ENCODE measurements at places on chromosomes 4 and X. TPM values are rescaled to one million over a fixed set of nuclear protein-coding genes. Genes with fewer than 3 reads are reported as not detected.

GRCh38 chrX:38646129-38646528, 84.8 kb downstream of the TSPAN7 start:
- no peaks in the 10 kb centered on the region for H3K27me3 ChIP-seq
- no peak overlapping the region for H3K4me3 ChIP-seq
- H3K36me3 ChIP-seq = no peaks in the 10 kb centered on the region
- DNase-seq = no peak
- H3K27ac ChIP-seq = no peak overlapping the region
- H3K4me1 ChIP-seq = peaks cover 3% of the 10 kb centered on the region

DNA sequence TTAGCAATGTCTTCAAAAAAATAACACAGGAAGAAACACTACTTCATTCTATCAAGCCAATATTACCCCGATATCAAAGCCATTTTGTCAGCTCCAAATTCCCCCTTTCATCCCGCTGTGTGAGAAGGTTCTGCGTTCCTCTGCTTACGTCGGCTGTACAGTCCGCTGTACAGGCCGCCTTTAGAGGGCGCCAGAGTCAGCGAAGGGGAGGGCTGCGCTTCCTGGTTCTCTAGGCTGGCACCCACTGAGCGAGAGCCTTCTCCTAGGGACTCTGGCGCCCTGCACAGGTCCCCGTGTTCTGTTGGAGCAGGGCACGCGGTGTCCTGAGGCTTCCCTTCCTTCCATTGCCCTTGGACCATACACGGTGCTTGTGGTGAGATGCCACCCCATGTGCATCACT, 25.3 kb upstream of the CT45A1 start:
- no peak overlapping the region for H3K27ac ChIP-seq
- H3K27me3 ChIP-seq = peaks cover 3% of the 10 kb centered on the region
- DNase-seq = no peak

GRCh38 chr4:16582036-16582435, 316.4 kb downstream of the LDB2 start:
- no peaks in the 10 kb centered on the region for H3K27me3 ChIP-seq
- H3K4me3 ChIP-seq = no peak overlapping the region
- H3K27ac ChIP-seq = no peak overlapping the region
- DNase-seq = no peak
- no peaks in the 10 kb centered on the region for H3K36me3 ChIP-seq

GRCh38 chrX:40098264-40099054, 701 bp upstream of the BCOR start:
- peaks cover 13% of the 10 kb centered on the region for H3K4me1 ChIP-seq
- H3K27me3 ChIP-seq = no peaks in the 10 kb centered on the region
- peak overlapping the region; percentile 95 for H3K27ac ChIP-seq
- peak; percentile 57 for DNase-seq
- peak overlapping the region; percentile 88 for H3K4me3 ChIP-seq

DNA sequence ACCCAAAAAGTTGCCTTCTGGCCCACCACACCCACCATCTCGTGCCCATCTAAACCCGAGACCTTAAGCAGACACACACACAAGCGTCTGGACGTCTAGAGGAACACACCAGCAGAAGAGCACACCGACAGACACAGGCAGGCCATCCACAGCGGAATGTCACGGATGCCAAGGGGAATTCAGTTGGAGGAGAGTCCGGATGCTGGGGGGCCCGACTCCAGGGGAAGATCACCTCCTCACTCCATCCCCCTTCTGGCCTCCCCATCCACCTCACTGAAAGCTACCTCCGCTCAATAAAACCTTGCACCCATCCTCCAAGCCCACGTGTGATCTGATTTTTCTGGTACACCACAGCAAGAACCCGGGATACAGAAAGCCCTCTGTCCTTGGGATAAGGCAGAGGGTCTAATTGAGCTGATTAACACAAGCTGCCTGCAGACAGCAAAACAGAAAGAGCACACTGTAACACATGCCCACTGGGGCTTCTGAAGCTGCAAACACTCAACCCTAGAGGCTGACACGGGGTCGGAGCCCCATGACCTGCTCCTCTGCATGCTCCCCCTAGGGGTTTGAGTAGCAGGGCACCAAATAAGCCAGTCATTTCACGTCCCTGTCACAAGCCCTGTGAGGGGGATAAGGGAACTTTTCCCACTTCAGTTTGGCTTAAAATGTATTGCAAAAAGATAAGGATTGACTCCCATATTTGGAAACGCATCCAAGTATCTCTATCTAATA, 339.6 kb upstream of the PCDH10 start:
- no peak for DNase-seq
- no peak overlapping the region for H3K4me3 ChIP-seq
- no peaks in the 10 kb centered on the region for H3K27me3 ChIP-seq
- H3K36me3 ChIP-seq = no peaks in the 10 kb centered on the region

- no peaks in the 10 kb centered on the region for H3K27me3 ChIP-seq
- no peak for DNase-seq
- no peak overlapping the region for H3K27ac ChIP-seq
- H3K4me3 ChIP-seq = no peak overlapping the region
- no peaks in the 10 kb centered on the region for H3K36me3 ChIP-seq
Measured at GRCh38 chr4:113904877-113905276, 74.6 kb downstream of the ARSJ start.

DNA sequence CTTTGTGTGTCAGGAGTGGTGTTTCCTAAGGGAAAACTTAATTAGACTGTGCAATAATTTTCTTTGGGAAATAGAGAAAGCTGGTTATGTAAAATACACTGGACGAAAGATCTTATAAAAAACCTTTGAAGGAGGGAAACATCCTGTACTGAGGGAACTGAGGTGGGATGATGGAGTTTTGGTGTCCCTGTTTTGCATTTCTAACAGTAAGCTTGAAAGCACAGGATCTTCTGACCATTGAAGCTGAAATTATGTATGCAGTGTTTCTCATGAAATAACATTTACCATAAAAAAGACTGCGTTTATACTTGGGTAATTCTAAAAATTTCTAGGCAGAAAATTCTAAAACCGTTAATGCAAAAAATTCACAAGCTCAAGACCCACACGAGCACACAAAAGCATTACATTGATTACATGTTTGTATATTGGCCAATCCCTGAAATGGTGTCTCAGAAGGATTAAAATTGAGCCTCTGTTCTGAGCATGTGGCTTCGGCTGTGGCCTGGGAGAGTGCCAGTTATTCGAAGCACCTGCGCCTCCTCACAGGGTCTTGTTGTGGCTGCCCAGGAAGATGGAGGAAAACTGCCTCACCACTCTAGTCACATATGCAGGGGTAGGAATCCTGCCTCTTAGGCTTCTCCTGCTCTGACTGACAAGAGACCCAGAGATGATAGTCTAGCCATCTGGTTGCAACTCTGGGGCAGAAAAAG, 49.5 kb downstream of the JADE3 start:
- H3K27ac ChIP-seq = no peak overlapping the region
- H3K4me3 ChIP-seq = no peak overlapping the region
- H3K36me3 ChIP-seq = no peaks in the 10 kb centered on the region
- peaks cover 2% of the 10 kb centered on the region for H3K27me3 ChIP-seq
- no peak for DNase-seq

- no peaks in the 10 kb centered on the region for H3K36me3 ChIP-seq
- no peak for DNase-seq
- no peak overlapping the region for H3K4me3 ChIP-seq
Measured at GRCh38 chr4:149701435-149702156, 114.0 kb downstream of the IQCM start.

GRCh38 chr4:80619070-80619674, 283.6 kb downstream of the CFAP299 start:
- H3K36me3 ChIP-seq = peaks cover 10% of the 10 kb centered on the region
- no peak overlapping the region for H3K27ac ChIP-seq
- H3K4me3 ChIP-seq = no peak overlapping the region
- H3K4me1 ChIP-seq = peaks cover 4% of the 10 kb centered on the region
- H3K27me3 ChIP-seq = no peaks in the 10 kb centered on the region

- DNase-seq = no peak
- H3K27me3 ChIP-seq = no peaks in the 10 kb centered on the region
- no peak overlapping the region for H3K4me3 ChIP-seq
- H3K36me3 ChIP-seq = no peaks in the 10 kb centered on the region
Measured at GRCh38 chr4:67910585-67910905, 26.7 kb upstream of the TMPRSS11D start.

Gene MAGIX
- 1.2 TPM for total RNA-seq

Gene PPA2
- total RNA-seq = 67.7 TPM

Gene CXorf65
- 39.6 TPM for total RNA-seq

Gene LDB2
- not detected for total RNA-seq
